ENCODE measurements at places on chromosomes 4 and X.

- DNase-seq, result no peak
Measured at GRCh38 chr4:39568805-39569204, 41.6 kb upstream of the UGDH start.

DNA sequence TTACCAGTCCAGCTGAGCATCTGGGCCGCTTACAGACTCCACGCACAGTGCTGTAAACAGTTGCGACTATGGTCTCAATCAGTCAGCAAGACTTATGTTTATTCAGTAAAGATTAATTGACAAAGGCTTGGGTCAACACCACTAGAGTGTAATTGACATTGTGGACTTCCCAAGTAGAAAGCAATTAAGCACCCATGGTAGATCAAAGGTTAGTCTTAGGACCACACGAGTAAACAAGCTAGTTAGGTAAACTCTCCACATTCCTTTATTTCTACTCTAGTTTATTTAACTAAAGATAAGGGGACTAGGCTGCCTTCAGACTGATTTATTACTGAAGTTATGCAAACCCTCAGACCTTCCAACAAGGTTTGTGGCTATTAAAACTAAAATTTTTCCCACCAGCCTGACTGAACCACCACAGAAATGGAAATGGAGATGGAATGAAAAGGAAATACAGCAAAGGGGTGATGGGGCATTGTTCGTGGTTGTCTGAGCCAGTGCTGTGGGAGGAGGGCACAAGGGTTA lies 44.2 kb downstream of the MTHFD2L start:
- DNase-seq, result no peak

DNA sequence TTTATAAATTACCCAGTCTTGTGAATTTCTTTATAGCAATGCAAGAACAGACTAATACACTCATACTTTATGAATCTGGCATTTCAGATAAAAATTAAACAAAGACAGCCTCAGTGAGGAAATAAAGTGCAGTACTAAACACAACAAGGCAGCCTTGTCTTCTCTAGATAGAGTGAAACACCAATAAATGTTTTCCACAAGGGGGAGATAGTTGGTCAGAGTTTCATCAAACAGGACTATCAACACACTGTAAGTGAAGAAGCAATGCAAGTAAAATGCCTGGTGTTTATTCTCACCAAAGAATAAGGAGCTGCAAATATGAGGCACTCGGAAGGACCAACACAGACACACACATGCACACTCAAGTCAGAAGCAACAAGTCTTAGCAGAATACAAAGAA lies 62.8 kb downstream of the FAM9B start:
- peak; percentile 53 for DNase-seq

GRCh38 chr4:110480031-110480549 lies 4.1 kb downstream of the ENPEP start:
- peak; percentile 89 for DNase-seq

GRCh38 chr4:70839589-70840093 lies at the start of gene GRSF1:
GRSF1 (minus strand) TSS chr4:70839890; CDS start chr4:70839827, 63 bp downstream.
- DNase-seq, result peak; percentile 92

GRCh38 chr4:161172396-161173026 lies 991.3 kb downstream of the FSTL5 start:
- no peak for DNase-seq

- DNase-seq, result peak; percentile 91
Measured at GRCh38 chrX:19709812-19710518, 177.4 kb downstream of the SH3KBP1 start.

- no peak for DNase-seq
Measured at GRCh38 chr4:1260418-1261106, 11.6 kb upstream of the CTBP1 start.

DNA sequence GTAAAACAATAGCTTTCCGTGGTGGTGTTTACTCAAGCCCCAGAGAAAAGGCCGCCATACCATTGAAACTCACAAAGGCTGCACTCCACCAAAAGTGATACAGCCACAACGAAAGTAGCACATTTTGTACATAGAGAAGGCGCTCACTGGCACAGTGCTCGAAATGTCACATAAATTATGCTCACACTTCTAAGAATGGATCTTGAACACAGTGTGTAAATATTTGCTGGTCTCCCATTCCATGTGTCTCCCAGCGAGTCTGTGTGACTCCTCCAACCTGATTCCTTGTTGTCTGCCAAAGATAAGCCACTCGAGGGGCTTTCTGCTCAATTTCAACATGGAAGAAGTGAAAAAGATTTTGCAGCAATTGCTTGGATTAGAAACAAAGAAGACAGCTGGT lies 234.0 kb upstream of the VCX3A start:
- no peak for DNase-seq

- DNase-seq, result no peak
Measured at GRCh38 chrX:137749246-137749645, 183.3 kb downstream of the ZIC3 start.

- DNase-seq, result no peak
Measured at GRCh38 chr4:122826079-122826527, 528 bp upstream of the FGF2 start.

DNA sequence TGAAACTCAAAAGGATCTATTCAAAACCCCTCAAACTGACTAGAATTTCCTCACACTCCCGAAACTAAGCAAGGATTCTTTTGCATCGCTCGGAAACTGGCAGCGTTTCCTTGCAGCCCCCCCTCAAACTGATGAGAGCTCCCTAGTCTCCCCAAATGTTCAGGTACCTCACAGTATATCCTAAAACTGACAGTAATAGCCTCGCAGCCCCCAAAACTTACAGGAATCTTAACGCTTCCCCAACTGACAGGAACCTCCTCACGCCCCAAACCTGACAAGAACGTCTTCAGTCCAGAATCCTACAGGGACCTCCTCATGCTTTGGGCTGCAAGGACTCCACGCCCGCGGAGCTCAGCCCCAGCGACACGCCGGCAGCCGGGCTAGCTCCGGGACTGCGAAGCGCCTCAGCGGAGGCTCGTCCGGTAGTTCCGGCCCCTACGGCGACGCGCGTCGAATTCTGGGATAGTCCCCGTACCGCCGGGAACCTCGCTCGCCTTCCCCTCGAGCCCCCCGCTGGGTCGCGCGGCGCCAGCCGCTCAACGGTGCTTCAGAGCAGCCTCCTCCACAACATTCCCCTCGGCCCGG lies 640 bp downstream of the PHF8 start:
- DNase-seq, result peak; percentile 18

DNA sequence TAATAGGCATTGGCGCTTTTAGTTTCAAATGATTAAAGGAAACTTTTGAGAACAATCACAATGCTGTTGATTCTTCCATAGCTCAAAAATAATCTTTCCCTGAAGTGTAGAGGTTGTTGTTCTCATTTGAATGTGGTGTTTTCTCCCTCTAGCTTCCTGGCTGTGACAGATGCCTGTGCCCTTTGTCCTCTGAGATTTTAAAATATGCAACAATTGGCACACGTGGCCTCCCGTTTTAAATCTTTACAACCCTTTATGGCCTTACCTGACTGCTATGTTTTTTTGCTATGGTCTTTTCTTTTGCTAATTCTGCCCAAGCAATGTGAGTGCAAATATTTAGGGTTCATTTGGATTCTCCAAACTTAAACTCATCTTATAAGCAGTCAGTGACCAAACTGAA lies 22.9 kb upstream of the CASK start:
- DNase-seq, result no peak

DNA sequence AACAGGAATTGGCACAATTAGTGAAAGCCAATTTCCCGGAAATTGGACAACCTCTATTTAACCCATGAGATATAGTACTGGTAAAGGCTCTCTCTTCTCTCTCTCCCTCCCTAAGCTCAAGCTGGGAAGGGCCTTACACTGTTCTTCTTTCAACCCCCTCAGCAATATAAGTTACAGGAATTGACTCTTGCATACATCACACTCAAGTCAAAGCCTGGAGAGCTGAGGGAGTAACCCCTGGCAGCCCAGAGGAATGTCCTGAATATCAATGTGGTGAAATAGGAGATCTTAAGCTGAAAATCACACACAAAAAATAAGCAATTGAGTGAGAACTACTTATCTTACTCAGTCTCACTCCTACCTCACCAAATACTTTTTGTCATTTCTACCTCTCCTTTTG lies 186.9 kb upstream of the SPOCK3 start:
- DNase-seq, result no peak

DNA sequence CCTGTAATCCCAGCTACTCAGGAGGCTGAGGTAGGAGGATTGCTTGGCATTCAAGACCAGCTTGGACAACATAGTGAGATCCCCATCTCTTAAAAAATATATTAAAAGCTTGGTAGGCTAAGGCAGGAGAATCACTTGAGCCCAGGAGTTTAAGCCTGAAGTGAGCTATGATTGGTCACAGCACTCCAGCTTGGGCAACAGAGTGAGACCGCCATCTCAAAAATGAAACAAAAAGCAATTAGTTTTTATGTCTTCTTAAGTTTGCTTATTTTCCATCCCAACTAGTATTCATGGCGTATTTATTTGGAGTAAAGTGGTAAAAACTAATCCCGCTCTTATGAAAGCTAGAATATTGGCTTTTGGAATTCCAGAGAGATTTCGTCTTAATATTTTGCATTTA lies 25.4 kb upstream of the PDE5A start:
- DNase-seq, result no peak

- DNase-seq, result no peak
Measured at GRCh38 chr4:141473026-141473540, 163.3 kb upstream of the IL15 start.

DNA sequence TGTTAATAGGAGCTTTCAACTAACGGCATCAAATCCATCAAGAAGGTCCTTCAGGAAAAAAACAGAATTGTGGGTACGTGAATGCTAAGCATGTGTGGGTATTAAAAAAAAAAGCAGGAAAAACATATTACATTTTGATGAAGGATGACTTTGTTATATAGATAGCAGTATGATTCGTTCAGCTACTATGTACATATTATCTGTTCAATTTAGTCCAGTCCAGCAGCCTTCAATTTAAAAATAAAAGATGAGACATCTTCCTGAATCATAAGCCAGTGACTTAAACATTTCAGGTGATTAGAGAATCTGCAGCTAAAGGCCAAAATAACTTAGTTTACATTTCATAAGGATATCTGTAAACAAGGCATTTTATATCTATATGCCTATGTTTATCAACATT lies 63.4 kb downstream of the LCORL start:
- peak; percentile 41 for DNase-seq

GRCh38 chr4:98687876-98688275 lies 29.5 kb upstream of the TSPAN5 start:
- DNase-seq, result no peak

DNA sequence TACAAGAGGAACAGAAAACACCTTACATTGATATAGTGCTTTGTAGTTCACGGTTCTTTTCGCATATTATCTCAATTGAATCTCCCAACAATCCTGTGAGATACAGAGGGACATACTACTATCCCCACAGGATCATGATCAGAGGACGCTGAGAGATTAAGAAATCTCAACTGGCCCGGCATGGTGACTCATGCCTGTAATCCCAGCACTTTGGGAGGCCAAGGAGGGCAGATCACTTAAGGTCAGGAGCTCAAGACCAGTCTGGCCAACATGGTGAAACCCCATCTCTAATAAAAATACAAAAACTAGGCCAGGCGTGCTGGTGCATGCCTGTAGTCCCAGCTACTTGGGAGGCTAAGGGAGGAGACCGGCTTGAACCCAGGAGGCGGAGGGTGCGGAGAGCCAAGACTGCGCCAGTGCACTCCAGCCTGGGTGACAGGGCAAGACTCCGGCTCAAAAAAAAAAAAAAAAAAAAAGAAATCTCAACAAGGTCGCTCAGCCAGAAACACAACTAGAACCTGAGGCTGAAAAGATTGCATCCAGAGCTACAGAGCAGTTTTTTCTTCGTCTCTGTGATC lies 7.4 kb downstream of the APOO start:
- DNase-seq, result no peak

DNA sequence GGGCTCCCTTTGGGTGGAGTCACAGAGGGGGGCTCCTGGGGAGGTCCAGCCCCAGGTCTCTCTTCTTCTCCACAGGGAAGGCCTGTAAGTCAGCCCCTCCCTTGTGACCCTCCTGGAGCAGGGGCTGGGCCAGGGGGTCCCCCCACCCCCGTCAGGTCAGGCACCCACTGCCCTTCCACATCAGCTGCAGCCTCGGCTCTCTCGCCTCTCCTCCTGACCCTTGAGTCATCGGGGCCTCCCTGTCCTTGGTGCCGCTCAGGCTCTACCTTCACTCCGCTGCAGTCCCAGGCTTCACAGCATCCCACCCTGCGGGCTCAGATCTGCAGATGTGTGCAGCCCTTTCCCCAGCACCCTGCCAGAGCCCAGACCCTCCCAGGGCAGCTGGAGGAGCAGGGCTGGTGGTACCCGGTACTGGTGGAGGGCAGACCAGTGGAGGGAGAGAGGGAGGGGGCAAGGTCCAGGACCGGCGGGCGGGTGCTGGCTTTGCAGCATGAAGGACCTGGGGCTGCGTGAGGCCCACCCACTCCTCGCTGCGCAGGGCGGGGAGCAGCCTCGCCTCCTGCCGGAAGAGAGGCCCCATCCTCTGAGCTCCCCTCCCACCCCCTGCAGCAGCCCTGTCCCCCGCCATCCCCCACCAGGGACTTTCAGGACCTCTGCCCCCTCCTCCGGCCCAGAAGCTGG lies 117.1 kb downstream of the FAM53A start:
- no peak for DNase-seq

DNA sequence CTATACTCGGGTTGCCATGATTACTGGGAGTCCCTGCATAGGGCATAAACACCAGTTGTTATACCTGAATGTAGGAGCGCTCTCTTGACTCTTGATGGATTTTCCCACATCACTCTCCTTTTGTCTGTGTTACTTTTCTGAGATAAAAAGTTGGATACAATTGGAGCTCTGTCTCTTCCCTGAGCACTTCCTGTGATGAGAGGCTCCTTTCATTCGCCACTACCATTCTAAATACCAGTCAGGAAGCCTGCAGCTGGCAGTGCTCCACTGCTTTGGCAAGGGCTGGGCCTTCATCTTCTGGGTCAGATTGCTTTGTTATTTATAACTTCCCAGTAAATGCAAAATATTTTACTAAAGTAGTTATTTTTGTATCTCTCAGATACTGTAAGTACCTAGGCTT lies 13.9 kb downstream of the TCEANC start:
- DNase-seq, result no peak

DNA sequence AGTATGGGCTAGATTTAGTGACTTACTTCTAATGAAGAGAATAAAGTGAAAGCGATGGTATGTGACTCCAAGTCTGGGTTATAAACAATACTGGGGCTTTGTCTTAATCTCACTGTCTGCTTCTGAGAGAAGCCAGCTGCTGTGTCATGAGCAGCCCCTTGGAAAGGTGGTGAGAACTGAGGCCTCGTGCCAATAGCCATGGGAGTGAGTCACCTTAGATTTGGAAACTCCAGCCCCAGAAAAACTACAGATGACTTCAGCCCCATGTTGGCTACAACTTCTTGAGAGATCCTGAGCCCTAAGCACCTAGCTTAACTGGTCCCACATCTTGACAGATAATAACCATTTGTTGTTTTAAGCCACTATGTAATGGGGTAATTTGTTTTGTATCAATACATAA lies 77.6 kb downstream of the CWH43 start:
- peak; percentile 2 for DNase-seq

- DNase-seq, result no peak
Measured at GRCh38 chr4:3530051-3530450, 2.2 kb downstream of the LRPAP1 start.

- DNase-seq, result peak; percentile 21
Measured at GRCh38 chr4:2714061-2714770, 41.9 kb downstream of the TNIP2 start.
